Mesenteric fat pad (tissue), 1 donor: ENCODE measurements at places on chromosomes 6 and 20.

DNA sequence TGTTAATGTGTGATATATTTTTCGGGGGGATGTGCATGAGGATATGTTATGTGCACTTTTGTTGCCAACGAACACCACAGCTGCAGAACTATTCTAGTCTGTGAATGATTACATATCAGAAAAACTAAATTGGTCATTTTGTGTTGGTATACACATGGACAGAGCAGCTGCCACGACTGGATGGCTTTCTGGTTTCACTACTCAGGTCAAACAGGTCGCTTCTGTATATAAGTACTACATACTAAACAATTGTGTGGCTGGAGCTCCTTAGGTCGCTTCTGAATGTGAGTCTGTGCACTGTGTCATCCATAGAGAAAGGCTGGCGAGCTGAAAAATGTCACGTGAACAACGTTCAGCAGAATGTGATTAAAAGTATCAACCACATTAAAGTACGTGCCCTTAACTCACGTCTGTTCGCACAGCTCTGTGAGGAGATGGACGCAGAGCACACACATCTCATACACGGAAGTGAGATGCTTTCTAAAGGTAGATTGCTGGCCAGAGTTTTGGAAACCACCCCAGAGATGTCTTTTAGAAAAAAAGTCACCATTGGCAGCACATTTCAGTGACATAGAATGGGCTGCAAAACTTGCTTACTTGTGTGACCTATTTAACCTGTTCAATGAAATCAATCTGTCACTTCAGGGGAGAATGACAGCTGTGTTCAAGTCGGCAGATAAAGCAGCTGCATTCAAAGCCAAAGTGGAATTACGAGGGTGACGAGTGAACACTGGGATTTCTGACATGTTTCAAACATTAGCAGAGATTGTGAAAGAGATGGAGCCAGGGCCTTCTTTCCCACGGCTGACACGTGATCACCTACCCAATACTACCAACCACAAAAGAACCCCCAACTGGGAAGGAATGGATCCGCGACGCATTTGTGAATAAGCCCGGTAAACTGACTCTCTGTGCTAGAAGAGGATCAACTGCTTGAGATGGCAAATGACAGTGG lies 176.6 kb downstream of the PDE10A start:
- DNase-seq = no peak

DNA sequence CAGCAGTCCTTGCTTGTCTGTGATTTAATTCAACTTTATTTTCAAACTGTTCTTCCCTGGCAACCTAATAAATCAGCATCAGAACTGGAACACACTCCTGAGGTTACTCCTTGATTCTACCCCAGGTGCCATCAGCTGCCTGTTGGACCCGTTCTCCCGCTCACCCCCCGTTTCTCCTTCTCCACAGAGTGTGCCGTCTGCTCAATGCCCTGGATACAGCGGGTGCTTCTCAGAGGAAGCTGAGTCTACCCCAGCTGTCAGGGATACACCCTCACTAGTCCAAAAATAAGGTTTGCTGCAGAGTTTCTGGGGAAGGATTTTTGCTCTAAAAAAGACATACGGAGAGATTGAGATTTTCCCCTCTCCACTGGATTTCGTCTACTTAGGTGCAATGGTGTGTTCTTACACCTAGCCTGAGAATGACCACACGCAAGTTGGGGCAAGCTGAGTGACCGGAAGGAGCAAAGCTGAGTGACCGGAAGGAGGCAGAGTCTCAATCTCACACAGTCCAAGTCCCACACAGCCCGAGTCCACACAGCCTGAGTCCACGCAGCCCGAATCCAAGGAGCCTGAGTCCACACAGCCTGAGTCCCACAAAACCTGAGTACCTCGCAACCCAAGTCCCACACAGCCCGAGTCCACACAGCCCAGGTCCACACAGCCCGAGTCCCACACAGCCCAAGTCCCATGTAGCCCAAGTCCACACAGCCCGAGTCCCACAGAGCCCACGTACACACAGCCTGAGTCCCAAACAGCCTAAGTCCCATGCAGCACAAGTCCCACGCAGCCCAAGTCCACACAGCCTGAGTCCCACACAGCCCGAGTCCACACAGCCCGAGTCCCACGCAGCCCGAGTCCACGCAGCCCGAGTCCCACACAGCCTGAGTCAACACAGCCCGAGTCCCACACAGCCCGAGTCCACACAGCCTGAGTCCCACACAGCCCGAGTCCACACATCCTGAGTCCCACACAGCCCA lies 58.6 kb upstream of the DACT2 start:
- DNase-seq = peak; percentile 28

- DNase-seq = no peak
Measured at GRCh38 chr6:10854922-10855632, 16.7 kb upstream of the MAK start.

- no peak for DNase-seq
Measured at GRCh38 chr6:90753820-90754643, 167.2 kb upstream of the MAP3K7 start.

GRCh38 chr6:37791156-37791919 lies 28.2 kb upstream of the ZFAND3 start:
- DNase-seq = peak; percentile 95

- DNase-seq = no peak
Measured at GRCh38 chr20:46820682-46821081, 74.0 kb upstream of the EYA2 start.

DNA sequence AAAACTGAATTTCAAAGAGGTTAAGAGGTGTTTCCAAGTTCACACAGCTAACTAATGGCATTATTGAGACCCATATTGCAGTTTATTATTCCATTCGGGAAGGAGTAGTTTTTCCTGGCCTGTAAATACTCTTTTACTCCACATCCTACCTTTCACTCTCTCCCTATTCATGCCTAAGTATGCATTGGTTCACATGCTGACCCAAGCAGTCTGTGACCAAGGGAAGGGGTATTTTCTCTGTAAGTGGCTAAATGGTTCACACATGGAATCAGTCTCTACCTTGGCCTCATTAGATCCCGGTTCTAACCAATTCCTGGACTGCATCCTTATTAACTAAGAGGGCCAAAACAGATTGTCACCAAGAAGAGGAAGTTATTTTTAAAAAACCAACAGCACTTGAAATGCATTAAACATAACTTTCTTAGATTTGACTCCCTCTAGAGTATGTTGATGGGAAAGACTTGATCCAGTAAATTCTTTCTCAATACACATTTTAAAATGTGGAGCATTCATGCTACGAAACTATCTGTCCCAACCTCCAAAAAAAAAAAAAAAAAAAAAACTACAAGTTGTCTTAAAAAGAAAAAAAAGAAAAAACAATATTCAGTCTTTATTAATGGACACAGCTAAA lies 17.8 kb upstream of the RSPO3 start:
- no peak for DNase-seq

DNA sequence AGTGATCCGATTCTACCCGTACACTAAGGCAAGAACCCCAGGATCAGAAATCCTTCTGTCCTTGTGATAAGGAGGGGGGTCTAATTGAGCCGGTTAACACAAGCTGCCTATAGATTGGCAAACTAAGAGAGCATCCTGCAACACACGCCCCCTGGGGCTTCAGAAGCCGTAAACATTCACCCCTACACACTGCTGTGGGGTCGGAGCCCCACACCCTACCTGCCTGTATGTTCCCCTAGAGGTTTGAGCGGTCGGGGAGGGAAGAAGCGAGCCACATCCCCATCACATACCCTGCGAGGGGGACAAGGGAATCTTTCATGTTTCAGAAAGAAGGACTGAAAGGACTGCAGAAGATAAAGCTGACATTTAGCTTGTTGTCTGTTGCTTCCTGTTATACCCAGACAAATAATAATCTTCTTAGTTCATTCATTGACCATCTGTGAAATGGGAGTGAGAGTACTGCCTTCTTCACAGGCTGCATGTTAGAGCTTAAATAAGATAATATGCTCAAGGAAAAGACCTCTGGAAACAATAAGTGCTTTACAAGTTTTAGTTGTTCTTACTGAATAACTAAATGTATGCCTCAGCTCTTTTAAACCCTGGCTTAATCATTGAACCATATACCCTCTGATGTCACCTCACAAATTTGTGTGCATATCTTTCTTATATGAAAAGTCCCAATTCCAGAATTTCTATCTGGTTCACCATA lies 74.2 kb upstream of the RNF217 start:
- no peak for DNase-seq

GRCh38 chr20:4084096-4084495 lies 68.7 kb upstream of the RNF24 start:
- no peak for DNase-seq

- no peak for DNase-seq
Measured at GRCh38 chr6:82902290-82902689, 163.4 kb downstream of the UBE3D start.

- DNase-seq = no peak
Measured at GRCh38 chr6:35185302-35185681, 28.5 kb upstream of the SCUBE3 start.

- DNase-seq = no peak
Measured at GRCh38 chr6:7101290-7101689, 6.5 kb upstream of the RREB1 start.

DNA sequence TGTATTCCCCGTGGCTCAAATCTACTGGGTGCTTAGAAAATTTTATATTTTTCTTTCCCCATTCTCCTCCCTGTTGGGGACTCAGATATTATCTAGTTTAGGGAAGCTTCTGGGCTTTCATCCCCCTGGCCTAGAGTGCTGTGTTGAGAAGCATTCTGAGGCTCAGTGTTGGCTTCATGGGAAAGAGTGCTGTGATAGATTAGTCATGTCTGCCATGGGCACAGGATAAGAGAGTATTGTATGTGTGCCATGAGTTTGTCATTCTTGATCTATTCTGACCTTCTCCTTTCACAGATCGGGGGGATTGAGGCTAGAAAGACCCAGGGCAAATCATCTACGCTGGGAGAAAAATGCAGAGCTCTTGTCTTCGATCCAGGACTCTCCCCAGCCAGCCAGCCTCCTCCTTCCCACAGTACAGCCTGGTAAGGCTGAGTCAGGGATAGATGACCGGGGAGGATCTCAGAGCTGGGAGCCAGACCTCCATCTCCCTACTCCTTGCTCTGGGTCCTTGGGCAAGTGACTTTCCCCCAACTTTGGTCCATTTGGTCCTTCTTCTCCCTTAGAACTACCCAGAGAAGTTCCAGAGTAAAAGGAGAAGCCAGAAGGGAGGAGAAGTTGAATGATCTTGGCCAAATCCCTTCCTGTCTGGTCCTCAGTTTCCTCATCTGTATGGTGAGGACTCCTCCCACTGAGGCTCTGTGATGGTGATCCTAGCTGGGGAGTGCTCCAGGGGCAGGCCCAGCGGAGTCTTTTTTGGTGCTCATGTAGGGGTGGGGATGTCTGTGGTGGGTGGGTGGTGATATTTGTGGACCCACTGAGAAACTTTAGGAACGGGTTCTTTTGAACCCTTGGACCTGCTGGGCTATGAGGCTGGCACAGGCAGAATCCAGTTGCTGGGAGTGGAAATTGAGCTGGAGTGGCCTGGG lies 5.0 kb downstream of the SRC start:
- no peak for DNase-seq

- no peak for DNase-seq
Measured at GRCh38 chr20:57004416-57004815, 262.0 kb downstream of the BMP7 start.

GRCh38 chr6:114471450-114471849 lies 128.6 kb upstream of the HS3ST5 start:
- DNase-seq = no peak

DNA sequence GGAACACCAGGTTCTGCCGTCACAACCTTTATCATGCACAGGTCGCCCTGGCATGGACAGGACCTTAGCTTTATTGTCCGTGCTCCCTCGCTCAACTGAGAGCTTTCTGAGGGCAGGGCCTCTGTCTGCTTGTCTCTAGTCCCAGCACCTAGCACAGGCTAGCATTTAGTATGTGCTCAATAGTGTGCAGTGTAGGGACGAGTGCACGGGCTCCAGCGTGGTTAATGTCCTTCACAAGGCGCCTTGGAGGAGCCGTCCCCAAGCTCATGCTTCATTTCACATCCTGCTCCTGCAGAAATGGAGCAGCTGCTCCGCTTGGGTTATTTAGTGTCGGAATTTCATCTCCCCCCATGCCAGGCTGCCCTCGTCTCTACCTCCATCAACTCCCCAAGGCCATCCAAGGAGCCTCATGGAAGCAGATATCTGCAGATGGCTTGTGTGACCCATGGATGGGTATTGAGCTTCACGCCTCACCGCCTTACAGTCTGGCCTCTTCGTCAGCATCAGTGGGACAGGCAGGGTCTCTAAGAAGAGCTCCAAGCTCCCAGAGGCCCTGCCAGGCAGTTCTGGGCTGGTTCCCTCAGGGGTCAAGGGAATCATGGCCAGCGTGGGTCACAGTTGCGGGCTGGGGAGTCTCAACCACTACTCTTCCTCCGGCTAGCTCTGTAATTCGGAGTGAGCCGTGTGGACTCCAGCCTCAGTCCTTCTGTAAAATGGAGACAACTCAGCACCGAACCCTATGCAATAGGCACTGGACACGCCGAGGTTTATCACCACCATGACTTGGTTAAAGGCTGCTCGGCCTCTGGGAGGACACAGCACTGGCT lies 60.8 kb upstream of the APCDD1L start:
- no peak for DNase-seq

DNA sequence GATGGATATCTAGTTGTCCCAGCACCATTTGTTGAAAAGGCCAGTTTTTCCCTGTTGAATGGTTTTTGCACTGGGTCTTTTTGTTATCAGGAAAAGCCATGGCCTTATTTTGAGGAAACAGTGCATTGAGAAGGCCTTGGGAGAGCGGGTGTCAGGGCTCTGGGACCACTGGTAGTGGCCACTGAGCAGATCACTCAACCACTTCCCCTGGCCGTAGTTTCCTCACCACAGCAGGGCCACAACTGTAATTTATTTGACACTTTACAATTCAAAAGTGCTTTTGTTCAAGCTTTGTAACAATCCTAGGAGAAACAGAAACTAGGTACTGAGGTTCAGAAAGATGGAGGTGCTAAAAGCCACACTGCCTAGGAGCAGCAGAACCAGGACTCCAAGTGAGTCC lies 281.8 kb downstream of the GMDS start:
- no peak for DNase-seq
